Renal cortex interstitium (tissue), 15 donors: ENCODE measurements at places on chromosomes 6 and 20. TPM values are rescaled to one million over a fixed set of nuclear protein-coding genes. Genes with fewer than 3 reads are reported as not detected.
A peak's percentile ranks its signal among the peaks of the same experiment; 100 is the strongest.

- DNase-seq, result no peak
Measured at GRCh38 chr6:13868236-13868635, 53.9 kb upstream of the MCUR1 start.

The FAXC gene
- polyA plus RNA-seq, result 5.1 TPM

DNA sequence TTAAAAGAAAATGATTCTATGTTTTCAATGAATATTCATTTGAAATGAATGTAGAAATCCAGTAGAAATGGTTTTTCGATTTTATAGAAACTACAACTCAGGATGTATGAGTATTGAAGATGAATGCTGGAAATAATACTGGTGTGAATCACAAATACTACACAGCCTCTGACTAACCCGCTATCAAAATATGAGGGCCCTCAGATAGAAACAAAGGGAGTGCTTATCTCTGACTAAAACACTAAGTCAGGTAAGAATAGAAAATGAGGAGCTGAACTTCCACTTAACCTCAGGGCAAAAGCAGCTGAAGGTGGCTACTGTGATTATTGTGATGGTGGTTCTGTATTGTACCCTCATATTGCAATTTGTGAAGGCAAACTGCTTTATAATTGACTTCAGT is 220.9 kb upstream of the RNF217 start:
- DNase-seq, result no peak

The CNPY3 gene
- 66.1 TPM for polyA plus RNA-seq

- DNase-seq, result no peak
Measured at GRCh38 chr20:20836836-20837235, 124.4 kb upstream of the RALGAPA2 start.

GRCh38 chr20:38295811-38296210 is 8.1 kb upstream of the BPI start:
- DNase-seq, result no peak

The ARMC2 gene
- polyA plus RNA-seq, result 9.7 TPM

GRCh38 chr6:113246186-113246585 is 611.0 kb upstream of the MARCKS start:
- DNase-seq, result no peak

The COL9A3 gene
- 14.5 TPM for polyA plus RNA-seq

- DNase-seq, result no peak
Measured at GRCh38 chr6:7112741-7113313, 5.1 kb downstream of the RREB1 start.

The IP6K3 gene
- 1.1 TPM for polyA plus RNA-seq

GRCh38 chr20:59661621-59662020 is 57.3 kb downstream of the PHACTR3 start:
- no peak for DNase-seq

GRCh38 chr6:54876365-54876764 is 29.8 kb downstream of the FAM83B start:
- DNase-seq, result no peak

The TRERF1 gene
- 15.9 TPM for polyA plus RNA-seq

GRCh38 chr6:89079511-89080234 is 878 bp upstream of the PNRC1 start:
- DNase-seq, result peak; percentile 56

GRCh38 chr20:18360635-18361034 is 72.3 kb downstream of the ZNF133 start:
- no peak for DNase-seq

DNA sequence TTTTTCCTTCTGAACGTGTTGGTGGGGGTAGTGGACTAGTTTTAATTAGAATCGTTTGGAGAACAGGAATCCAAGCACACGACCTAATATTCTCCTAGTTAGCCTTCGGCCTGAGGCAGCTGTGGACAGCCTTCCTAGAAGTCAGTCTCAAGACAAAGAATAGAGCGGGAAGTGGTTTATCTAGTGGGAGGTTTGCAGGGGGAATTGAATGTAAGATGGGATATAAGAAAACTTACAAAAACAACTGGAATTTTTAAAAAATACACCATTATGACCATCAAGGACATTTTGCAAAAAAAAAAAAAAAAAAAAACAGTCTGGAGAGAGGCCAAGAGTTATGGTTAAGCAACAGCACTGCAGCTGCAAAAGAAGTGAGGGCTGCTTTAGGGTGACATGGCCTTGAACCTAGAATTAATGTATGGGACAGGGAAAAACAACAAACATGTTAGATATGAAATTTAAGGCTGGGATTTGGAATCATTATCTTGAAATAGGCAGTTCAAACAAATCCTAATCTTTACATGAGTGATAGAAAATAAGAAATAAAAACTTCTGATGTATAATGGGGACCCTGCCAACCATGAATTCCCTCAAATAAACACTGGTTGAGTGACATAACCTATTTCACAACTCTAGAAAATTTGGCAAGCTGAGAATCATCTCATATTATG is 40.2 kb downstream of the PLAGL1 start:
- no peak for DNase-seq

The MICA gene
- 7.3 TPM for polyA plus RNA-seq

- DNase-seq, result no peak
Measured at GRCh38 chr6:136521427-136521826, 28.8 kb downstream of the MAP7 start.

DNA sequence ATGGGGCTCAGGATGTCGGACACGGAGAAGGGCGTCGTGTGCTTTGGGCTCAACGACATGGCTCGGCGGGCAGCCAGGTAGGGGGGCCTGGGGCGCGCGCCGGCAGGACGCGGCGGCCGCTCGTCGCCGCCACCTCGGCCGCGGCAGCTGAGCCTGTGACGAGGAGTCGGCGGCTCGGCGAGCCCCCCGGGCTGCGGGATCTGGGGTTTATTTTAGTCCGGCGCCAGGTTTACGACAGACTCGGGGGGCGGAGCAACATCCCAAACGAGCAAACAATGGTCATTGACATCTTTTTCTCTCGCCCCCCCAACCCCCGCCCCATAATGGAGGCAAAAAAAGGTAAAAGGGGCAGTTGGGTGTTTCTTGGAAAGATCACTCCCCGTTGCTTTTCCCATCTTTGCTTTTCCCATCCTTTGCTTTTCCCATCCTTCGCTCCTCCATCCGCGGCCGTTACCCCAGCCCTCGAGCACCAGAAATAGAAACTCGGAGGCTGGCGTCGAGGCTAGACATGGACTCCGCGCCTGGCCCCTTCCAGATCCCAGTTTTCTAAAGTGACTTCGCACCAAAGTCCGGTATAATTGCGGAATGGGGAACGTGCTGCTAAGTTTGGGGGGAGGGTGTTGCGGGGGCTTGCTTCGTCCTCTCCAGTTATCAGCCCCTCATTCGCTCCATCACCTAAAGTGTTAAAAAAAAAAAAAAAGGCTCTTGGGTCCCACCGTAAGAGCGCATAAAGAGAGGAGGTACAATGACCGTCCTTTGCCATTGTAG is at the start of gene NKX2-4:
NKX2-4 (minus strand) TSS at position 186 of the 768 bp plus-strand sequence; CDS start at position 59, 127 bp downstream.
- no peak for DNase-seq

- peak; percentile 64 for DNase-seq
Measured at GRCh38 chr6:79630883-79631692, at the start of gene SH3BGRL2. SH3BGRL2 (plus strand) TSS chr6:79631329; CDS start chr6:79631462, 133 bp downstream.

GRCh38 chr6:9405369-9405768 is 970.0 kb upstream of the SLC35B3 start:
- no peak for DNase-seq

The HLA-DQA1 gene
- 1.8 TPM for polyA plus RNA-seq

GRCh38 chr6:82862543-82862942 is 203.1 kb downstream of the UBE3D start:
- no peak for DNase-seq

The PGC gene
- polyA plus RNA-seq, result 0.26 TPM

DNA sequence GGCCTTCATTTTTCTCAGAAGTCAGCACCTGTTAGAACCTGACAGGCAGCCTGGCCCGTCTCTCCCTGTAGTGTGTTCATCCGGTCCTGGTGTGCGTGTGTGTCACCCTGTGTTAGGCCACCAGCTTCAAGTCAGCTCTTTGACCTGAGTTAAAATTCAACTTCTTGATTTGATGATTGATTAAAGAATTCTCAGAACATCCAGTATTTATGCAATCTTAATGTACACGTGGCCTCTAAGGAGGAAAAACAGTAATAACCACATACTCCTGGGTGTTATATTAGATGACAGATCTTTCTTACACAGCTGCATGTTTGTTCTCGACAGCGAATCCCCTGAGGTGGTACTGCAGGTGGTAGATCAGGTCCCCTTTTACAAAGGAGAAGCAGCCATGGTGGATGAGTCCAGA is 19.1 kb upstream of the TMEM217 start:
- no peak for DNase-seq

The HAO1 gene
- polyA plus RNA-seq, result not detected

DNA sequence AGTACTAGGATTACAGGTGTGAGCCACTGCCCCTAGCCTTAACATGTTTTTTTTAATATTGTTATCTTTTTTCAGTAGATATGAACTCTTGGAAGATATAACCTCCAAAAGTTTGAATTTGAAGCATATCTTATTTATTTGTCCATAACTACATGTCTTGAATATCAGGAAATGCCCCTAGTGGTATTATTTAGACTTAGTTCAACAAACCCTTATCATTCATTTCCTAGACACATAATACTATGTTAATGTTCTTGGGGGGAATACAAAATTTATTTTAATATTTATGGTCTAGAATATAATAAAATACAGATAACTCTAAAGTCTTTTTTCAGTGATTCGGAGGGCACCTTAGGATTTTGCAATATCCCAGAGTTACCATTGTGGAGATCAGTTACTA is 160.7 kb downstream of the HACE1 start:
- no peak for DNase-seq

GRCh38 chr20:52924411-52925271 is 47.5 kb upstream of the TSHZ2 start:
- no peak for DNase-seq

GRCh38 chr6:15389084-15389764 is 143.4 kb downstream of the JARID2 start:
- no peak for DNase-seq

- no peak for DNase-seq
Measured at GRCh38 chr6:64155063-64155462, 519.5 kb downstream of the PHF3 start.

- no peak for DNase-seq
Measured at GRCh38 chr20:23246717-23247664, 103.6 kb upstream of the NXT1 start.

DNA sequence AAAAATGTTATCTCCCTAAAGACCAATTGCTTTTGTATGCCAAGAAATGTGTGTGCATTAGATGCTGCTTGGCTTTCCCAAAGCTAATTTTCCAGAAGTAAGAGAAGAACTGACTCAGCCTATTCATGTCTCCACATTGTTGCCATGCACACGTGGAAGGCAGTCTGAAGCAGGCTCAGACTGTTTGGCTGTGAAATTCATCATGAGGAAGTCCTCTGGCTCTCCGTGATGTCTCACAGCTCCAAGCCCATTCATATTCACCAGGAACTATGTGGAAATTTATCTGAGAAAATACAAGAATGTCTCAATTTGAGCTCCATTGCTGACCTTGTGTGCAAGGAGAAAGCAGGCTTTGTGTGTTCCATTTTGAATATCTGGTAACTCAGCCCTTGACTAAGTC is 1022.2 kb upstream of the GJE1 start:
- no peak for DNase-seq

GRCh38 chr6:157642736-157643135 is 180.3 kb upstream of the SNX9 start:
- DNase-seq, result no peak
